ENCODE measurements at places on chromosomes 3 and 15. TPM values are rescaled to one million over a fixed set of nuclear protein-coding genes. Genes with fewer than 3 reads are reported as not detected.
A peak's percentile ranks its signal among the peaks of the same experiment; 100 is the strongest.

GRCh38 chr3:114856835-114857234, 290.3 kb downstream of the ZBTB20 start:
- H3K27ac ChIP-seq, result no peak overlapping the region
- DNase-seq, result no peak
- H3K36me3 ChIP-seq, result no peaks in the 10 kb centered on the region
- no peaks in the 10 kb centered on the region for H3K4me1 ChIP-seq
- no peak overlapping the region for H3K4me3 ChIP-seq

DNA sequence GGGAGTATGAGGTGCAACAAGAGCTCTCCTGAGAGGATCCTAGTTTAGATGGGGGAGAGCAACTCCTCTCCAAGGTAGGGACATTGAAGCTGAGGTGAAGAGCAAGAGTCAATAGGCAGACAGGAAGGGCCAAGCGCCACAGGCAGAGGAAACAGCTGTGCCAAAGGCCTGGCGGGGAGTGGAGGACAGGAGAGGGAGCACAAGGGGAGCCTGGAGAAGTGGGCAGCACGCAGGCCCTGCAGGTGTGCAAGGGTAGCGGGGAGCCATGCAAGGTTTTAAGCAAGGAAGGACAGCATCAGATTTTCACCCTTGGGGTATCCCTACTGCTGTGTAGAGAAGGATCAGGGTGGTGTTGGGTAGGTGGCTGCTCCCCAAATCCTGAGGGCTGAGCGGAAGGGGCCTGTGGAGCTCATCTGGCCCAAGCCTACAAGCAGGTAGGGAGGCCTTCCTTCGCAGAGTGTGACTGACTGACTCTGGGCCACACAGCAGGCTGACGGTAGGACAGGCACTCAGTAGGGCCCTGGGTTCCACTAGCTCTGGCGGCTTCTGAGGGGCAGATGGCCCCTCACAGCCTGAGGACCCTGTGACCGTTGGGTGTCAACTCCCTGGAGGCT, 13.3 kb downstream of the CHST13 start:
- no peaks in the 10 kb centered on the region for H3K27me3 ChIP-seq
- no peak overlapping the region for H3K27ac ChIP-seq
- H3K4me3 ChIP-seq, result no peak overlapping the region
- no peaks in the 10 kb centered on the region for H3K36me3 ChIP-seq
- DNase-seq, result no peak

- no peaks in the 10 kb centered on the region for H3K27me3 ChIP-seq
- no peaks in the 10 kb centered on the region for H3K36me3 ChIP-seq
- no peak overlapping the region for H3K4me3 ChIP-seq
- no peak overlapping the region for H3K27ac ChIP-seq
- no peaks in the 10 kb centered on the region for H3K4me1 ChIP-seq
Observed at GRCh38 chr3:194512895-194513601, 26.2 kb upstream of the ATP13A3 start.

DNA sequence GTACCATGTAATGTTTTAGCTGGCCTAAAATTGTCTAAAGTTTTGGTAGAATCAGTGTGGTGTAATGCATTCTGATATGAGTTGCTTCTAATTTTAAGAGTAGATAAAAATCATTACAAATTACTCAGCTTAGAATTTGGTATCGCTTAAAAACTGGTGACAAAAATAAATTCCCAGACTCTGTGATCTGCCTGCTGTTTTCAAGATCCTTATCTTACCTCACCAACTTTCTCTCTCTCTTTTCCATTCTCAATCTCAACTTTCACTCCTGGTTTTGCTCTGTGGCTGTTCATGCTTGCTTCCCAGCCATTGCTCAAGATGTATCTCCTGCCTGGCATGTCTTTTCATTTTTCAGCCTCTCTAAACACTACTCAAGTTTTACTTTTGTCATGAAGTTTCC, 45.7 kb downstream of the TCF12 start:
- no peaks in the 10 kb centered on the region for H3K27me3 ChIP-seq
- H3K36me3 ChIP-seq, result no peaks in the 10 kb centered on the region
- no peak overlapping the region for H3K27ac ChIP-seq
- H3K4me1 ChIP-seq, result peaks cover 30% of the 10 kb centered on the region

GRCh38 chr3:47512416-47513124, 942 bp downstream of the ELP6 start:
- H3K4me3 ChIP-seq, result peak overlapping the region; percentile 100
- H3K36me3 ChIP-seq, result peaks cover 17% of the 10 kb centered on the region
- H3K27ac ChIP-seq, result peak overlapping the region; percentile 95
- no peak for DNase-seq
- H3K27me3 ChIP-seq, result no peaks in the 10 kb centered on the region

DNA sequence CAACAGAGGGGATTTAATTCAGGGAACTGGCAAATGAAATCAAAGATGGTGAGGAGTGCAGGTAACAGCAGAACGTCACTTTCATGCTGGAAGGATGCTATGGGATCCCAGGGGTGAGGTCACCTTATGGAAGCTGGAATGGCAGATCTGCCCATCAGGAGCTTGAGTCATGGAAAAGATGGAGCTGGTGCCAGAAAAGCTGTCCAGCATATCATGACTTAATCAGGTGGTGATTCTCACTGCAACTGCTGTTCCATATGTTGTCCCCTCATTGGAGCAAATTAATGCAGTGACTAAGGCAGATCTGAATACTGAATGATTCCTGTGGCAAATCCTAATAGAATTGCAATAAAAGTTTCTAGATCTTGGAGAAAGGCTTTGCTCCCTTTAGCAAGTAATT, 38.4 kb downstream of the HHLA2 start:
- H3K27me3 ChIP-seq, result no peaks in the 10 kb centered on the region
- no peaks in the 10 kb centered on the region for H3K4me1 ChIP-seq
- no peak overlapping the region for H3K4me3 ChIP-seq
- no peak for DNase-seq

DNA sequence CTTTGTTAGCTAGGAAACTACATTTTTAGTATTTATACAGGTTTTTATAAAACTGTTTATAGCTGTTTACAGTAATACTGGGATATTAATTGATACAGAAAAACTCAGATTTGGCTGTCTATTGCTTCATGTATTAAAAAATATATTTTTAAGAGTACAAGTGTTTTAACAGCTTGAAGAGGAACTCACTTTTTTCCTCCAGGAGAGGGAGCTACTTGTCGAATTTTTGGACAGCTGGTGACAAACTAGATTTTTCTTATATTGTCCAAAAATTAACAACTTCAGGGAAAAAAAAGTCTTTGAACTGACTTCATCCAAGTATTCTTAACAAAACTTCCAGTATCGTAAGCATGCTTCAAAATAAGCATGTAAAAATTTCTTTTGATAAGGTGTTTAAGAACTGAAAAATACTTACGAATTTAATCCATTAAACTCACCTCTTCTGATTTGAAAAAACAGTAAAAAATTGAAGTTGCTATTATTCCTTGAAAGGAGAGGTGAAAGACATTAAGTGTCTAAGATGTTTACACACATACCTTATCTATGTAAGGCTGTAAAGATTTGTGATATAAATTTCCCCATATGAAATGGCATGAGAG, 4.0 kb downstream of the DIPK2A start:
- peak overlapping the region; percentile 40 for H3K27ac ChIP-seq
- H3K27me3 ChIP-seq, result no peaks in the 10 kb centered on the region
- no peaks in the 10 kb centered on the region for H3K36me3 ChIP-seq
- H3K4me3 ChIP-seq, result no peak overlapping the region
- no peak for DNase-seq

DNA sequence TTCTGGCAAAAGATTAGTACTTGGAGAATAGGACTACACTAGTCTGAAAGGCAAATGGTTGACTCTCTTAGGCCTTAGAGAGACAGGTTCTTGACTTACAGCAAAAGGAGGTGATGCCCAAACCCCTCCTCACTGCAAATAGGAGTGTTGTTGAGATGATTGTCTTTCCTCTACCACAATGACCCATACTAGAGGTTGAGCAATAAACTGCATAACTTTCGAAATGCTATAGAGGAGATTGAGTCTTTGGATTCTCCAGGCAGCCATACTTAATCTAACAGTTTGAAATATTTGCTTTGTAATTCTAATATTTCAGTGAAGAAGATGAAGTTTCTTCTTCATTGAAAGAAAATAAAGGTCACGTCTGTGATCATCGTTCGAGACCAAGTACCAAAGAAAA, 498.5 kb upstream of the GBE1 start:
- H3K36me3 ChIP-seq, result no peaks in the 10 kb centered on the region
- H3K27ac ChIP-seq, result no peak overlapping the region
- H3K4me3 ChIP-seq, result no peak overlapping the region
- no peaks in the 10 kb centered on the region for H3K27me3 ChIP-seq
- DNase-seq, result no peak

DNA sequence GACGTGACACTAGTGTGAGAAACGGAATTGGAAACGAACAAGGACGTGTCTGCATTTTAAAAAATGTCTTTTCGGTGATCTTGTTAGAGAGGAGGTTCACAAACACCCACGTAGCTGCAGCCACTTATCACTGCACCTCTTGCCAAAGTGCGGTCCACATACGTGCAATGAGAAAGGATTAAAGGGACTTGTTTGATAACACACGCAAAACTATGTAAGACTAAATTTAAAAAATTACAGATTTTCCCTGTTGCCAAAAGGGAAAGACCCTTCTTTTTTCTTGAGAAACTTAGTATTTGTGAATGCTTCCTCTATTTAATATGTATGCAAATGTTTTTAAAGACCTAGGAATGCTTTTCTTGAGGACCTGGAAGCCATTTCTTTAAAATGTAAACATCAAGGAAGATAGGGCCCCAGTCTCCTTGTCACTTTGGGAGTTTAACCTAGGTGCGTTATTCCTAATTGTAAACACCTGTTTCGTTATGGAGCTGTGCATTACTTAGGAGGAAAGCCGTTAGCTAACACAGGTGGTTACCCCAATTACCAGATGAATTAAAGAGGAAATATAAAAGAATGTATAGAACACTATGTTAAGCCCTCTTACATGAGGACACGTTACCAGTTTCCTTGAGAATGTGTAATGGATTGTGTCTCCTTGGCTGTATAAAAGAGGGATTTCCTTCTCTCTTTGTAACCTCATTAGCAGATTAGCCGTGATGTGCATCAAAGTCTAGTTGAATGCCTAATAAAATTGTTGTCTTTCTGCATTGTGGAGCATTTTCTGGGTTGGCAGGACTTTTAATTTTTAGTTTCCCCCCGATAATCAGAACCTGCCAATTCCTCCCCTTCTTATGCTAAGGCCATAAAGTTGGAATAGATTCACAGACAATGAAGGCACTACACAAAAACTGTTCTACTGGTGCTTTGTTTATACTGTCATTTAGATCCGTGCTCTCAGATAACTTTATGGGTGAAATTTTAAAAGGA, 1.0 kb downstream of the LEKR1 start:
- H3K27ac ChIP-seq, result peak overlapping the region; percentile 70
- no peak for DNase-seq
- no peaks in the 10 kb centered on the region for H3K36me3 ChIP-seq
- peaks cover 6% of the 10 kb centered on the region for H3K4me1 ChIP-seq
- H3K27me3 ChIP-seq, result no peaks in the 10 kb centered on the region
- H3K4me3 ChIP-seq, result peak overlapping the region; percentile 64

GRCh38 chr15:58551084-58551763, 119.4 kb downstream of the LIPC start:
- no peaks in the 10 kb centered on the region for H3K36me3 ChIP-seq
- H3K27me3 ChIP-seq, result no peaks in the 10 kb centered on the region
- no peak for DNase-seq
- no peak overlapping the region for H3K4me3 ChIP-seq
- H3K4me1 ChIP-seq, result peaks cover 4% of the 10 kb centered on the region

The BAHD1 gene
- 23.6 TPM for total RNA-seq

The LRTM1 gene
- not detected for total RNA-seq
